NCI-H510A treated with DMSO at 0.1 percent for 48 hours (cell line): ENCODE measurements at places on chromosomes 5 and 9.

- DNase-seq: no peak
These were observed 42.9 kb downstream of the OLFM1 start for GRCh38 chr9:135130207-135130976.

GRCh38 chr9:84592918-84593317 lies 76.6 kb upstream of the NTRK2 start:
- DNase-seq: no peak

GRCh38 chr5:56512313-56512996 lies 279.3 kb upstream of the ANKRD55 start:
- DNase-seq: no peak

DNA sequence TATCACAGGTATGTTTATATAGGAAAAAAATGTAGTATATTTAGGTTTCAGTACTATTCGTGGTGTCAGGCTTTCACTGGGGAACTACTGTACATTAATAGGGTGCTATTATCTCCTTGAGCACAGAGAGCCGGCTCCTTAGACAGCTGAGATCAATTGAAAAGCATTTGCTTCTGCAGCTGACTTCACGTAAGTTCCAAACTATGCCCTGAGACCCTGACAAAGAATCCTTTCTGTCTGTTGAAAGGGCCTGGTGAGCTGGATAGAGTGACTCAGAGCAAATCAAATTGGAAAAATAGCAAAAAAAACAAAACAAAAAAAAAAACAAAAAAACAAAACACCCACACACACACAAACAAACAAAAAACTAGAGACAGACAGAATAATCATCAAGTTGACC lies 652.0 kb downstream of the MTRR start:
- no peak for DNase-seq

DNA sequence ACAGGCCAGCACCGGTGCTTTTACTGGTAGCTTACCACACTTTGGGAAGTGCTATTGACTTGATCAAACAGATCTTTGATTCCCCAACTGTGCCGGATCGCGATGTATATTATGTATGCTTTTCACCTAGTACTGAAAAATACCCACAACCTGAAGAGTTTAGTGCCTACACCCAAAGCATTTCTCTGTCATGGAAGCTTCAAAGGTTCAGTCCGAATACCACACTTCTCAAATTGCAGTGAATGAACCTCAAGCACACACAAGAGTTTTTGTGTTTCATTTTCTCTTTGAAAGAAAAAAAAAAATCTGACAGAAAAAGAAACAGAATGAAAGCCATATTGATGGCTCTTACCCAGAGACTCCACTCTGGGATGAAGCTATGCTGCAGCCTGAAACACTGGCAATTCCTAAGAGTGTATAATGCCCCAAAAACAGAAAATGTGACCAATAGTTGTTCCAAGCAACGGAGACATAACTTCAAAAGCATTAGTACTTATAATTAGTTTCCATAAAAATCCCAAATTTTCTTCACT lies 100.9 kb downstream of the EBF1 start:
- DNase-seq: no peak
